AML-193 (cell line): ENCODE measurements at places on chromosomes 11 and 22.

DNA sequence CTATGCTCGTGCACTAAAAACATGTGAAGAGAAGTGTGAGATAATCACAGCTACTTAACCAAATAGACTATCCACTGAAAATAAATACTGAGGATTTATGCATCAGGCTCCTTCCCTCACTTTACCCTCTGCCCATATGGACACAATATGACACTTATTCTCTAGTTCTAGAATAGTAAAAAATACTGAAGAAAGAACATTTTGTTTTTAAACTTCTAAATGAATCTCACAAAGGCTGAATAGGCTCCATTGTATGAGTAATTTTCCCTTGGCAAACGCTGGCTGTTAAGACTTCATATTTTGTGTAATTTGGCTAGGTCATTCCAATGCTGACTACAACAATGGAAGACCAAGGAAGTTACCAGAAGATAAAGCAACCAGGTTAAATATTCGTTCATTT, 9.9 kb downstream of the HPS5 start:
- DNase-seq = no peak

DNA sequence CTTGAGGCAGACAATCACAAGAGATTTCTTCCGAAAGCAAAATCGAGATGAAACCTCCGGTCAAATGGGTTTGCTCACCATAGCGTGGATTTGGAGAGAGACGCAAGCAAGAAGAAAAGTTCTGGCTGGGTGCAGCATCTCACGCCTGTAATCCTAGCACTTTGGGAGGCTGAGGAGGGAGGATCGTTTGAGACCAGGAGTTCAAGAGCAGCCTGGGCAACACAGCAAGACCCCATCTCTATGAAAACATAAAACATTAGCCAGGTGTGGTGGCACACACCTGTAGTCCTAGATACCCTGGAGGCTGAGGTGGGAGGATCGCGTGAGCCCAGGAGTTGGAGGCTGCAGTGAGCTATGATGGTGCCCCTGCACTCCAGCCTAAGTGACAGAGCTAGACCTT, 24.4 kb downstream of the MN1 start:
- no peak for DNase-seq

- no peak for DNase-seq
Observed at GRCh38 chr22:25839755-25840154, 97.8 kb downstream of the MYO18B start.

DNA sequence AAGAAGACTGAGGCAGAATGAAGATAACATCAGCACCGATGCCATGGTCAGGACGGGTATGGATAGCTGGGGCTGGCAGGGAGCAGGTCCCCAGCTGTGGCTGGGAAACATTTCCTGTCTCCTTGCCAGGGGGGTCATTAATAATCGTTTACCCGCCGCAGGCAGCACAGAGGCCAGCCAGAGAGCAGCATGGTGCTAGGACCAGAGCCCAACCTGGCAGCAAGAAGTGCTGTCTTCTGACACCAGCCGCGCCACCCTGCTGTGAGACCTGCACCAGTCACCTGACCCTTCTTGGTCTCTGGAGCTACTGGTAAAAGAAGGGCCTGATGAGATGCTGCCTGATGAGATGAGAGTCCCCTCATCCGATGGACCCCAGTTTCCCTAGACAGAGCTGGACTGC, 36.3 kb downstream of the PDE2A start:
- DNase-seq = no peak

GRCh38 chr11:28090052-28090749, 17.8 kb downstream of the KIF18A start:
- DNase-seq = no peak
